Mesenteric fat pad (tissue), 1 donor: ENCODE measurements at places on chromosomes 6 and 20.

GRCh38 chr6:101380897-101381630 is 12.4 kb upstream of the GRIK2 start:
- DNase-seq = no peak

DNA sequence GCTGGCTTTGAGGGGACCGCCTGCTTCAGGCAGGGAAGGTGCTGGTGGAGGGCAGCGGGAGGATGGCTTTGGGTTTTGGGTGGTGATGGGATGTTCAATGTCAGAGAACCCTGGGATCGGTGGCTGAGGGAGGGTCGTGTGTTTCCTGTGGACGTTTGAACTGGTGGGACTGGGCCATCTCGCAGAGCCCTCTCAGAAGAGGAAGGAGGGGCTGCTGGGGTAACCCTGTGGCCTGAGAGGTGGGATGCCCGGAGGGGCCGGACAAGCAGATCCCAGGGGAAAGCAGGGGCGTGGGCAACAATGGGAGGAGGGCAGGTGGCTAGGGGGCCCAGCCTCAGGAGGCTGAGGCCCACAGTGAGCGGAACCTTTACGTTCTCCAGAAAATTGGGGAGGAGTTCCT is 34.9 kb downstream of the PYGB start:
- DNase-seq = peak; percentile 77

GRCh38 chr6:25457516-25457915 is 178.3 kb downstream of the CARMIL1 start:
- DNase-seq = no peak

DNA sequence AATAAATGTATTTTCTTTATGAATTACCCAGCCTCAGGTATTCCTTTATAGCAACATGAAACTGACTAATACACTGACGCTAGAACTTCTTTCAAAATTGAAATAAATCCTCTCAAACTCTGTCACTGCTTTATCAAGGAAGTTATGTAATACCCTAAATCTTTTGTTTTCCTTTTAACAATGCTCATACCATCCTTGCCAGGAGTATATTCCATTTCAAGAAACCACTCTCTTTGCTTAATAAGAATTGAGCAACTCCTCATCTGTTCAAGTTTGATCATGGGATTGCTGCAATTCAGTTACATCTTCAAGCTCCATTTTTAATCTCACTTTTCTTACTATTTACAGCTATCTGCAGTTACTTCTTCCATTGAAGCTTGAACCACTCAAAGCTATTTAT is 707.6 kb upstream of the MARCKS start:
- no peak for DNase-seq

- DNase-seq = no peak
These were observed 8.6 kb upstream of the YTHDF1 start for GRCh38 chr20:63224412-63225081.

GRCh38 chr6:141677598-141678211 is 455.0 kb upstream of the GJE1 start:
- DNase-seq = no peak

- DNase-seq = no peak
These were observed 92.1 kb downstream of the RIN2 start for GRCh38 chr20:19850198-19850533.

- no peak for DNase-seq
These were observed 73.0 kb downstream of the PHIP start for GRCh38 chr6:79005024-79005423.

DNA sequence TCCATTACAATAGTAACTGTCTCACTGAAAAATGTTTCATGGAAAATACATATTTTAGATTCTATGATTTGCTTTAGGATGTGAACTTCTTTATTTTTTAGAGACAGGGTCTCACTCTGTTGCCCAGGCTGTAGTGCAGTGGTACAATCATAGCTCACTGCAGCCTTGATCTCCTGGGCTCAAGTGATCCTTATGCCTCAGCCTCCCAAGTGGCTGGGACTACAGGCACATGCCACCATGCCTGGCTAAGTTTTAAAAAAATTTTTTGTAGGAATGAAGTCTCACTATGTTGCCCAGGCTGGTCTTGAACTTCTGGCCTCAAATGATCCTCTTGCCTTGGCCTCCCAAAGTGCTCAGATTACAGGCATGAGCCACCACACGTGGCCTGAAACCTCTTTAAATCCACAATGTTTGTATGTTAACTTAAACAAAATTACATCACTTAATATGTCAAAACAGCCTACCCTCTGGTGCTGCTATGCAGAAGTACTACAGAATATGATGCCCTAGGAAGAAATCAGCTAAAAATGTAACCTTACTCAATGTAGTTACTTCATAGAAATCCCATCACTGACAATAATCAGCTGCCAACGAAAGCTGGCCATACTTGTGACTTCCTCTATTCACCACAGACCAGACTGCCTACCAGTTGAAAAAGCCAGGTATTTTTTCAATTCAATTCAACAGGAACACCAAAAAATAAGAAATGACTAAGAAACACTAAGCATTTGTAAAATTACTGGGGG is 17.6 kb downstream of the EEF1A1 start:
- no peak for DNase-seq

- DNase-seq = no peak
These were observed 12.7 kb upstream of the RBPJL start for GRCh38 chr20:45294003-45294368.

- peak; percentile 35 for DNase-seq
These were observed 10.0 kb upstream of the FAM110A start for GRCh38 chr20:823574-823902.

DNA sequence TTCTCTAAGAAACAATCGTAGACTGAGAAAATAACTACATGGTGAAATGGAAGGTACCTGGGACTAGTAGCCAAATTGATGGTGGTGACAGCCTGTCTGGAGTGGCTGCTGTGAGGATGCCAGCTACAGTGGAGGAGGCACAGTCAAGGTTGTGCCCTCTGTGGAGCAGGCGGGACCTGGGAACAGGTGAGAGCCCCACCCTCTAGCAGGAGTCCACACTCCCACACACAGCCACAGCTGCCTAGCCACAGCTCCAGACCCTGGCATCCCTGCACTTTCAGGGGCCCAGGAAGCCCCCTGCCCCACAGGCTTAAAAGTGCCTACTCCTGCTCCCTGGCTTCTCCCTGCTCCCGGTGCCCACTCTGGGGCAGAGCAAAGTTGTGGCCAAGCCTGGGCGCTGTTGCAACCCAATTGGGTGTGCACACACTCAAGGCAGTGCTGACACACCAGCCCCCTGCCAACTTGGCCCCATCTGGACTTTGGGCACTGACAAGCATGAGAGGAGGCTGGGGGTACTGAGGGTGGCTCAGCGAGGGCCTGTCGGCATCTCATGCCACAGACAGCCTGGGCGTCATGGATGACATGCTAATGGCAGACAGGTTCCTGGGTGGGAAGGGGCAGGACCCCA is 548.7 kb downstream of the TBC1D32 start:
- no peak for DNase-seq

DNA sequence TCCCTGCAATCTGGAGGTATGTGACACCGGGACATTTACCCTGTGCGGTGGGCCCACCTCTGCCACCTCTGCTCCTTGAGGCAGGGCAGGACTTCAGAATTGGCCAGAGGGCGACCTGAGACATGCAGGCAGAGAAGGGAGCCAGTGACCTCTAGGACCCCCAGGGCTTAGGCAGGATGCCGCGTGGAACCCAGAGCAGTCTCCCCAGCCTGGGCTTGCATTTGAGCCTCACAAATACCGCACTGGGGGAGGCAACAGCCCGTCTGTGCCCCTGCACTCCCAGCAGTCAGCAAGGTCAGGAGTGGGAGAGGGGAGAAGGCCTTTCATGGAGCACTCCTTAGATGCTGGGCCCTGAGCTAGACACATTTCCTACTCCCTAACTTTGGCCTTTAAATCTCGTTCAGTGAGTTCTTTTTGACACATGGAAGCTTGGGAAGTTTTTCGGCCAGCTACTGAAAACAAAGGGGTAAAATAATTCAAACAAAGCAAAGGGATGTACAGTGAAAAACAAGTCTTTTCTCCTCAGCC is 41.7 kb downstream of the C20orf203 start:
- no peak for DNase-seq

DNA sequence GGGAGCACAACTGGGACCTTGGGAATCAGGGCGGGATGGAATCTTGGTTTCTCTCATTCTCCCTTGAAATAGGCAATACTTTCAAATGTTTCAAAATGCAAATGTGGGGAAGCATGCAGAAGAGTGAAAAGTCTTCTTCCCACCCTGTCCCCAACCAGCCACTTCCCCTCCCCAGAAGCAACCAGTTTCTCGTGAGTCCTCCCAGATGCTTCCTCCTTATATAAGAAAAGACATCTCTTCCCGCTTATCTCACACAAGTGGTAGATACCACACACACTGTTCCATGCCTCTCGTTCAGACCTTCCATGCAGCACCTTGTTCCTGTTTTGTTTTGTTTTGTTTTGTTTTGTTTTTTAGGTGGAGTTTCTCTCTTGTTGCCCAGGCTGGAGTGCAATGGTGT is 25.1 kb downstream of the HCK start:
- DNase-seq = no peak

DNA sequence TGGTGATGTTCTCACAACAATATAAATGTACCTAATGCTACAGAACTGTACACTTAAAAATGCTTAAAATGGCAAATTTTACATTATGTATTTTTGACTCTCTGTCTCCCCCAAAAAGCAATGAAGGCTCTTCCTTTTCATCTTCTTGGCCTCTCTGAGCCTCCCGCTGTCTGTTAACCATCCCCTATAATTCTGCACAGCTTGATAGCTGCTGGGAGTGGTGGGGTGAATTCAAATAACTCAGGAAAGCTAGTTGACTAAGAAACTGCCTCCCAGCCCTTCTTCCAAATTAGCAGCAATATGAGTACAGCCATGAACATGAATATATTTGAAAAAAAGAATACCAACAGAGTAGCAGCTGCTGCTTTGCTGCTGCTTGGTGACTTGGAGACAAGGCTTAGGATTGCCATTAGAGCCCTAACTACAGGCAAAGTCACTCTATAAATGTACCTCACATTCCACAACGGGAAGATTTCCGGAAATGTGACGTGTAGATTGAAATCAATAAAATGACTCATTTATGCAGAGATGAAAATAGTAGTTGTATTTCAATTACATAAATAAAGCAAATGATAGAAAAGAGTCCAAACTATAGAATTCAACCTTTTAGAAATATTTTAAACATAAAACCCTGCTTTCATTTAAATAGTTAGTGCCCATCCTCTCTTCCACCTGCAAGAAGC is 200.1 kb upstream of the HEY2 start:
- DNase-seq = no peak

GRCh38 chr6:322940-323729 is 30.8 kb downstream of the DUSP22 start:
- peak; percentile 68 for DNase-seq

GRCh38 chr20:5070570-5070969 is 49.2 kb downstream of the PCNA start:
- DNase-seq = no peak

GRCh38 chr6:46370622-46371021 is 120.6 kb downstream of the RCAN2 start:
- no peak for DNase-seq

- no peak for DNase-seq
These were observed 7.7 kb upstream of the BACH2 start for GRCh38 chr6:90304308-90304707.

GRCh38 chr20:5397393-5397792 is 80.6 kb upstream of the PROKR2 start:
- DNase-seq = no peak

- DNase-seq = no peak
These were observed 63.7 kb downstream of the PRR18 start for GRCh38 chr6:166244353-166245045.

DNA sequence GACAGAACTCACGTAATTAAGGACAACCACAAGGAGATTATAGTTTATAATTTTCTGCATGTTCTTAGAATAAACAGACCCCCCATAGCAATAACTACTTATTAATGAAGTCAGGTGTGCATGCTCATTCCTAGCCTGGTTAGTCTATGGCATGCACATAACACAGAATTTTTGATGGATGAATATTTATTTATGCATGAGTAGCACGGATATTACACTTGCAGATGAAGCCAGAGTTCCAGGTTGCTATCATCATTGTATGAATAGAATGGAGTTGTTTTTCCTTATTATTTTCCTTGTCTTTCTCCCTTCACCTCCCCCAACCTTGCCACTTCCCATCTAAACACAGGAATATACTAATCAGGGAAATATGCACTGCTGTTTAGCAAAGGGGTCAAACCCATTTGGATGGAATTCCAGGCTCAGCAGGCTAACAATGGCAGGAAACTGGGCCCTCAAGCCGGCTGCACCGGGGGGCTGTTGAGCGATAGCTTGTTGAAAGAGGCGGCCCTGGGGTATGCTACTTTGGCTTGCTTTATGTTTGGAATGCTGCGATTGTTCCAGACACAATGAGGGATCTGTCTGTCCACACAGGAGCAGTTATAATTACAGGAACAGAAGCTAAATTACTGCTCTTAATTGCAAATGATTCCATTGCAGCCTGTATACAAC is 112.6 kb downstream of the TMEM170B start:
- DNase-seq = no peak

DNA sequence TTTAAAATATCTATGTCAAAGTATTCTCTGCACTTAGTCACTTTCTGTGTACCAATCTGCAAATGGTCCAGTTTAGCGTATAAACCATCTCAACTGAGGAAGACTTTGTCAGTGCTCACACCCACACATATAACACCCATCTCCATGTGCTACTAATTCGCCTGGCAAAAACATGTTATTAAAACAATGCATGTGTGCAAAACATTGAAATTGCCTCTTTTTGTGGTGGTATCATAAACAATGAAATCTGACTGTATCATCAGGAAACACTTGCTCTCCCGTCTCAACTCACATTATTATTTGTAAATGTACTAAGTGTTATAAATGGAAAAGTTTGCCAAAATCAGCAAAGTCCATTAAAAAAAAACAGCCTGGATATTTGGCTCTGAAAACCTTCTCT is 105.9 kb upstream of the FOXC1 start:
- no peak for DNase-seq

GRCh38 chr6:37024656-37025337 is 19.3 kb downstream of the FGD2 start:
- no peak for DNase-seq

- DNase-seq = no peak
These were observed 13.9 kb downstream of the RPS10 start for GRCh38 chr6:34412016-34412415.

DNA sequence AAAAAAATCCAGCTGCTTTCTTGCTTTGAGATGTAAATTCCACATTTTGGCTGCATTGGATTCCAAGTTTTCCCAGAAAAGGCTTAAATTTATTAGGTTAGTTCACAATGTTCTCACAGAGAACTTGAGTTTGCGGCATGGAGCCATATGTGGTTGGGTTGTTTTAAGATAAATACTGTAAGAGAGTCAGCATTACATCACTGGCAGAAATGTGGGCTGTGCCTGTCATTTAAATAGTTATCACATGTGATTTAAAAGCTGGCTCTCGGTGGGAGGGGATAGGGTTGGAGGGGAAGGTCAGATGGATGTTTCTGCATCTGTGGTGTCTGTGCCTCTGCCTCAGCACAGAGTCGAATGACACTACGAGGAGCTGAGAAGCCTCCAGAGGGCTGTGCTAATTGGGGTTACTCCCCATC is 73.8 kb upstream of the SCP2D1 start:
- no peak for DNase-seq

- DNase-seq = no peak
These were observed at the start of gene PHACTR3 for GRCh38 chr20:59603781-59604541. PHACTR3 (plus strand) TSS chr20:59604540; CDS start chr20:59605015, 475 bp downstream.
